ENCODE measurements at places on chromosomes 1 and 21.

DNA sequence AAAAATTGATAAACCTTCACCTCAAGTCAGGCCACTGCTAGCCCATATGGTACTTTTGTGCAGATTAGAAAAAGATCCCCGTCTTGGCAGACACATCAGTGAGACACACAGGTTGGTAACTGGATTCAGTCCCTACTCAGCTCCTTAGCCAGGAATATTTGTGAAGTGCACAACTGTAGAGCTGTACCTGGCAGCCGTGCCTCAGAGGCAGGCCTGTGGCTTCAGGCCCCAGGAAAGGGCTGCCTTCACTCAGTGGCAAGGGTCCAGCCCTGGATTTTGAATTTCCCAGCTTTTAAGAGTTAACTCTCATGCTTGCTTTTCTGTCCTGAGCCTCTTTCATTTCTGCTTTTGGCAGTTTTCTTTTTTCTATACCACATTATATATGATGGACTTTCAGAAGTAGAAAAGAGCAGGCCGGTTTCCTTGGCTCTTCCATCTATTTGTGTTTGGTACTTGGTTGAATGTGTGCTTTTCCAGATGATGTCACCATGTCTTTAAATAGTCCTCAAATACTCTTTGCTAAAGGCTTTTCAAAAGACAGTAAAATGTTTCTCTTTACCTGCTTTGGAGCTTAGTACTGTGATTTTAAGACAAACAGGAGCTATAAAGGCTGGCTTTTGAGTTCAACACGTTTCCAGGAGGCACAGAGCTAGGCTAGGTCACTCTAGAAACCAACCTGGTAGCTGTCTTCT, 186.6 kb downstream of the AK5 start:
- DNase-seq = no peak

DNA sequence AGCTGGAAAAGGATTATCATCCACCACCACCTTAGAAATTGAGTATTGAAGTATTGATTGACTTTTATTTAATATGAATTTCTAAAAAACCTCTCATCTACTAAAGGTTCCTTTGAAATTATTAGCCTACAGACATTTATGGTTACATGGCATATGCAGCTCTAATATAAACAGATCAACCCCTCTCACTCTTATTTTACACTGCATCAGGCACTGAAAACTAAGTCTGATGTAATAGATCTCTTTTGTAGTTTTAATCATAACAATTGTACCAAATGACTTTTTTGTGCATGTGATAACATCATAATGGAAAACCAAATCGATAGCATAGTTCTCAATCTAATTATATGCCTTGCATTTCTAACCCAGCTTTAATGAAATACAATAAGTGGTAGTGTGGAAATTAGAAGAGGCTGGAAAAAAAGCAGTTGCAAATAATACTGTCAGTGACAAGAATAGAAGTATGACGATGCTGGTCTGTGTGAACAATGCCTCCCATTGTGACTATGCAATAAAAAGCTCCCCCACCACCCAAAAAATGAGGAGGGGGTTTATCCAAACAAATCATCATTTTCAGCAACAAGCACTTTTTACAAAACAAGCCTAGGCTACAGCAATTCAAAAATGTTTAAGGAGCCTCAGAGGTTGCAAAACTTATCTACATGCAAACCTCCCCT, 426.5 kb upstream of the NFIA start:
- DNase-seq = no peak

DNA sequence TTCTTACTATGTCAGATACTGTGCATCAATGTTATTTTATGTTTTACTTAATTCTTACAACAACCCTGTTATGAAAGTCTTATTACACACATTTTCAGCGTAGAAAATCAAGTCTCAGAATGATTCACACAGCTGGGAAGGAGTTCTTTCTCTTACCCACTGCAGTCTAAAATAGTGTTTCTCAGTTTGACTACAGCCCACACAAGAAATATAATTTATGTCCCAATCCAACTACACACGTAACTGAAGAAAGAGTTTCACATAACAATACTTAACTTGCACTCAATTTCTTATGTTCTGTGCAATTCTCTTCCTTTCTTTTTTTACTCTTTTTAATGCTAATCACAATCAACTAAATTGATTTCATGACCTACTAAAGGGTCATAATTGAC, 252.8 kb upstream of the ADGRL2 start:
- peak; percentile 5 for DNase-seq

DNA sequence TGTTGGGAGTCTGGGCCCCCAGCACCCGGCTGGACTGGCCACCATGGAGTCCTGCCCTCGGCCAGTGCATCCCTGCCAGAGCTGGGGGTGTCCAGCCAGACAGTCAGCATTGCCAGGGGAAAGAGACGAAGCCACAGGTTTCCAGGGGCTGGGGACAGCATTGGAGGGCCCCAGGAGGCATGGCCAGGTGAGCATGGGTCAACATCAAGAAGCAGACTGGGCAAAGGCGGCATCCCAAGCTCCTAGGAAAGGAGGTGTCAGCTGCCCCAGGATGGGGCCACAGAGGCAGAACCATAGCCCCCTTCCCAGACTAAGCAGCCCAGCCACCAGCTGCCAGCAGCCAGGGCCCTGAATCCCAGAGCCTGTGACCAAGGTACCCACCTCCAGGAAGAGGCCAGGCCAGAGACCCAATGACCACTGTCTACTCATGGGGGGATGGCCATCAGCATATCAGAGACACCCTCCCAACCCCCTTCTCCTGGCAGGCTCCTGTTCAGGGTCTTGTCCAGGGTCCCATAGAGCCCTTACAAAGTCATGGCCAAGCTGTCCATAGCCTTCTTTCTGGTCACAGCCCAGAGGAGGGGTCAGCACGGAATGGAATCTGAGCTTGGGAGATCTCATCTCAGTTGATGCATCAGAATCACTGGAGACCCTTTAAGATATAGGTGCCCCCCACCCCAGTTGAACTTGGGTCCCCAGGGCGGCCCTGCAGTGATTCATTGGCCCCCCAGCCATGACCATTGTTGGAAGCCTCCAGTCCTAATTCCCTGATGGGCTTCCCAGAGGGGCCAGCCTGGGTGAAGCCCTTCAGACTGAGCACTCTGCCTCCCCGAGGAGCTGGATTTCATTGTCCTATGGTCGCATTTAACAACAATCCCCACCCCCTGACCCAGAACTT, 32.5 kb downstream of the WNT3A start:
- no peak for DNase-seq

DNA sequence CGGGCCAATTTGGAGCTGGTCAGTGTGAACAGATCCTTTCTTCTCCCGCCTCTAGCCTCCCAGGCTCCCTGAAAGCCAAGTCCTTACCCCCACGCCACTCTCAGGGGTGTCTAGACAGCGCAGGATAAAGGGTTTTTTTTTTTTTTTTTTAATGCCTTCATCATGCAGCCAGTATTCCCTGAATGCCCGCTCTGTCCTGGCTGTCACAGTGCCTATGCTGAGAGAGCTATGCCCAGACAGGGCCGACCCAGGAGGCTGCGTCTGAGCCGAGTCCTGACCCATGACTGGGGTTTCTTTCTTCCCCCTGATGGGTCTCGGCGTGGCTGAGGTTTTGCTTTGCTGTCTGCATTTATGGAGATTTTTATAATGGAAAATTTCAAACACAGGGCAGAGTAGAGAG, 18.3 kb downstream of the SPSB1 start:
- DNase-seq = no peak
